ENCODE measurements at places on chromosomes 12 and 14. TPM values are rescaled to one million over a fixed set of nuclear protein-coding genes. Genes with fewer than 3 reads are reported as not detected.

The TXNDC16 gene
- total RNA-seq, result 5.2 TPM

The SLC7A7 gene
- 28.0 TPM for total RNA-seq

The DCN gene
- 590 TPM for total RNA-seq

The RPS6KA5 gene
- 14.8 TPM for total RNA-seq

The LRTM2 gene
- not detected for total RNA-seq

The CCDC88C gene
- 43.7 TPM for total RNA-seq

The RNASE2 gene
- 2.4 TPM for total RNA-seq

The FLRT2 gene
- total RNA-seq, result 14.3 TPM

The RNASE12 gene
- total RNA-seq, result not detected

The MYH7 gene
- 0.09 TPM for total RNA-seq

The TAS2R10 gene
- total RNA-seq, result 0.80 TPM

The TSPAN11 gene
- total RNA-seq, result 5.3 TPM

The TAS2R30 gene
- 3.5 TPM for total RNA-seq

The KCNMB4 gene
- 6.0 TPM for total RNA-seq

The GPR65 gene
- total RNA-seq, result 4.3 TPM

The VAMP1 gene
- total RNA-seq, result 7.5 TPM

The RTL1 gene
- total RNA-seq, result not detected

The PHETA1 gene
- total RNA-seq, result 15.4 TPM

The PCED1B gene
- total RNA-seq, result 2.2 TPM

The SRGAP1 gene
- total RNA-seq, result 12.4 TPM

The IFT81 gene
- total RNA-seq, result 43.1 TPM

The VRK1 gene
- total RNA-seq, result 8.9 TPM

The FNTB gene
- 12.0 TPM for total RNA-seq

The CCDC197 gene
- not detected for total RNA-seq

The PLCZ1 gene
- not detected for total RNA-seq

The P2RX2 gene
- total RNA-seq, result 0.25 TPM

The ITGB7 gene
- 2.3 TPM for total RNA-seq

The MYO1H gene
- total RNA-seq, result not detected

The GPRC5D gene
- total RNA-seq, result not detected
